Stimulated activated CD8-positive, alpha-beta memory T cell treated with anti-CD3 and anti-CD28 coated beads, Interleukin-7, amount 100 ng/mL, for 1 hour (primary cell): ENCODE measurements at places on chromosomes 7 and 10.

GRCh38 chr7:115864082-115864481 is 166.5 kb downstream of the TFEC start:
- no peak for DNase-seq

DNA sequence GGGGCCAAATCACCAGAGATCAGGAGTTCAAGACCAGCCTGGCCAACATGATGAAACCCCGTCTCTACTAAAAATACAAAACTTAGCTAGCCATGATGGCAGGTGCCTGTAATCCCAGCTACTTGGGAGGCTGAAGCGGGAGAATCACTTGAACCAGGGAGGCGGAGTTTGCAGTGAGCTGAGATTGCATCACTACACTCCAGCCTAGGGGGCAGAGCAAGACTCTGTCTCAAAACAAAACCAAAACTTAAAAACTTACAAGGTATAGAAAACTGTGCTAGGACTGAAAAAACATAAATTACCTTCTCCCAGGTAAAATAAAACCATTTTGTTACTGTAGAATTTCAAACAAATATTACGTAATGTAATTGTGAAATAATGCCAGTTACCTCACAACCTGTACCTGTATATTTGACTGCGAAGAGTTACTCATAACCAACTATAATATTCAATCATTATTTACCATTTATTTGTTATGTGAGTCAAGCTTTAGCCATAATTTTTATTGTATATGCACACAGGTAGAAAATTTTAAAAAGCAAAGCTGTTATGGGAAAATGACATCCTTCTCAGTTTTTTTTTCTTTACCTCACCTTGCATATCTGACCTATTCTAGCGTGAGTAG is 180.9 kb downstream of the SEMA3A start:
- DNase-seq = no peak

GRCh38 chr10:100826661-100826982 is 81.2 kb downstream of the PAX2 start:
- DNase-seq = no peak

GRCh38 chr10:85864173-85864549 is 502.4 kb downstream of the GRID1 start:
- DNase-seq = no peak

DNA sequence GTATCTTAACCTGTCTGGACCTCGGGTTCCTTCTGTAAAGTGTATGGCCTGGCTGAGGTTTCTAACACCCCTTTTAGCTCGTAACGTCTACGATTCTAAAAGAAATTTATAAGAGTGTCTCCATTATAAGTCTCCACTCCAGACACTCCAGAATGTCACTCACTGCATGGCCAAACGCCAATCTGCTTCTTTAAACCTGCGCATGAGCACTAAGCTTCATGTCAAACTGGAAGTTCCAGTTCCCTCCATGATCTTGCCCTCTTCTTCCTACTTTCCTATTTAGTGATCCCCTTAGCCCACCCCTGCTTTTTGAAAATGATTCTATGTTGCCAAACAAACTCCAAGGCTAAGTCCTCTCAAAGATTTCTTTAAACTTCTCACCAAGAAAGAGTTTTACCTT is 241.4 kb upstream of the NPVF start:
- no peak for DNase-seq

GRCh38 chr7:102897856-102898531 is 14.8 kb upstream of the LRRC17 start:
- DNase-seq = no peak

GRCh38 chr10:52769966-52770365 is 2.6 kb downstream of the MBL2 start:
- DNase-seq = no peak

- no peak for DNase-seq
Observed at GRCh38 chr7:102842284-102842683, 70.5 kb upstream of the LRRC17 start.

DNA sequence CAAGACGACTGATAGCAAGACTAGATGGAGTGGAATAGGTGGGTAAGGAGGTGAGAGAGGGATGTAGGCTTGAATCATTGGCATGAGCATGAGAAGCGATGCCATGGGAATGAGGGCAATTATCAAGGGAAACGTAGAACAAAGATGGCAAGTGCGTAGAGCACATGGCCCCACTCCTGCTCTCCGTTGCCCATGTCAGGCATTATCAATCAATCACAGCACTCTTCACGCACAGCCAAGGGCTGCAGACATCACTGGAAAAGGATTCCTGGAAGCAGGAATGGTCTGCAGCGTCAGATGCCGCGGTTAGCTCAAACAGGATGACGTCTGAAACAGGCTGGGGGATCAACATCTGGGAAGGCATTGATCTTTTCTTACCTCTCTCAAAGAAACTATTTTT is 25.6 kb upstream of the GALNTL5 start:
- DNase-seq = no peak

- no peak for DNase-seq
Observed at GRCh38 chr10:122168598-122169394, 102.3 kb upstream of the BTBD16 start.

GRCh38 chr10:124119946-124120345 is 26.5 kb upstream of the CHST15 start:
- DNase-seq = no peak

DNA sequence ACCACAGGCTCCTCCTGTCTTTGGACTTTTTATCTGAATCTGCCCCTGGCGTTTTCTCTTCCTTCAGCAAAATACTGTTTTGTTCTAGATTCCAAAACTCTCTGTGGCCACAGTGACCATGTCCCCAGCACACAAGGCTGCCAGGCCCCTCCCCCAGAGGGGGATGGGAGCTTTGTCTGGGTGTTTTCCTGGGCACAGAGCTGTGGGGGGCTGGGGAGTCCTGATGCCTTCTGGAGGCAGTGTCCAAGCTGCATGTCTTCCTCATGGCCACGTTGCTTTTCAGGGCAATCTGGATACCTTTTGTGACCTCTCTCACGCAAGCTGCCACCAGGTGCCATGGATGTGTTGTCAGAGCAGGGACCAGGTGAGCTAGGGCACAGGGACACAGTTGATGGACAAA is 26.2 kb downstream of the ANTXRL start:
- DNase-seq = no peak

- DNase-seq = no peak
Observed at GRCh38 chr10:124072106-124072505, 21.3 kb downstream of the CHST15 start.

GRCh38 chr7:47647181-47647917 is 65.4 kb upstream of the TNS3 start:
- DNase-seq = no peak

GRCh38 chr7:66682350-66683093 is 53.8 kb downstream of the KCTD7 start:
- DNase-seq = no peak

DNA sequence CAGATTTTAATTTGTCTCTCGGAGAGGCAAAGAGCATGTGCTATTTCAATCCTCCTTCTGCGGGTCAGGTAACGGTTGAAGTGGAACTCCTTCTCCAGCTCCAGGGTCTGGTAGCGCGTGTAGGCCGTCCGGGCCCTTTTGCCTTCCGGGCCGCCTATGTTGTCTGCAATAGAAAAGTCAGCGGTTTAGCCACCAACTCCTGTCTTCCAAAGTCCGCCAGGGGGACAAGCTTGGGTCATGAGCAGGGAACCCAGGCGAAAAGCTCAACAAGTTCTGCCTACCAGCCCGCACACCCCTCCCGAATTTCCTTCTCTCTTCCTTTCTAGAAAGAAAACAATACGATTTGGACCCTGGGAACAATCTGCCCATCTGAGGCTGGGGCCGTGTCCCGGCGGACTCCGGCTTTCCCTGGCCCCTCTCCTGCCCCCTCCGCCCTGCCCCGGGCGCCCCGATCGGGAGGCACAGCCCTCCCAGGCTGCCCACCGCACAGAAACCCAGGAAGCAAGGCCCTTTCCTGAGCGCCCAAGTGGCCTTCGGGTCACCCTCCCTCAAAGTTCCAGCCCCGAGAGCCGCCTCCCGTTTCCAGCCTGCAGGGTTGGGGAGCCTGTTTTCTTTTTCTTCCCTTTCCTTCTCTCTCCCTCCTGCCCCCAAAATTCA is 1.4 kb downstream of the HOXA5 start:
- DNase-seq = no peak

- no peak for DNase-seq
Observed at GRCh38 chr10:76885816-76886215, 751.8 kb downstream of the KCNMA1 start.

GRCh38 chr10:124083740-124084397 is 9.5 kb downstream of the CHST15 start:
- DNase-seq = no peak

GRCh38 chr10:80524190-80524909 is 13.4 kb upstream of the SH2D4B start:
- no peak for DNase-seq

DNA sequence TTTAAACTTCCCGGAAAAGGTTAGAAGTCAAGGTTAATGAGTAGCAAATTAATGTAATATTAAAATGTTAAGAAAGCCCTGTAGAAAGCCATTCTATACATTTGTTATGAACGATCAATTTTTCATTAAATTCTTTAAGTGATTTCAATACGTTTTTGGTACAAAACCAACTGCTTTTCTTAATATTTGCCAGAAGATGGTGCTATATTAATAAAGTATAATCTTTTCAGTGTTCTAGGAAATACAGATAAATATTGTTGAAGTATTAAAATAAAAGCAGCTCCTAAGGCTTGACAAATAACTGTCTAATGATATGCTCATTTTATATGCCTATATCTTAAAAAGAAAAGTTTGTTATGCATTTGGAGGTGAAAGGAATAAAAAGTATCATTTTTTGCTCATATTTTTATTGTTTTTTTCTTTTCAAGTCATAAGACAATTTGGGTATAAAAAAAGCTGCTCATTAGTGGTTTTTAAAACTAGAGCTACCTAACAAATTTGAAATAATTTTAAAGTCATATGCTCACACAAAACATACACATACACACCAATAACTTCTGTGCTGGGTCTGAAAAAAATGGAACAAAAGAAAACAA is 130.3 kb upstream of the POT1 start:
- DNase-seq = no peak

GRCh38 chr10:121765204-121765603 is 162.6 kb downstream of the ATE1 start:
- DNase-seq = no peak

- DNase-seq = no peak
Observed at GRCh38 chr7:159116581-159117339, 27.9 kb downstream of the VIPR2 start.

DNA sequence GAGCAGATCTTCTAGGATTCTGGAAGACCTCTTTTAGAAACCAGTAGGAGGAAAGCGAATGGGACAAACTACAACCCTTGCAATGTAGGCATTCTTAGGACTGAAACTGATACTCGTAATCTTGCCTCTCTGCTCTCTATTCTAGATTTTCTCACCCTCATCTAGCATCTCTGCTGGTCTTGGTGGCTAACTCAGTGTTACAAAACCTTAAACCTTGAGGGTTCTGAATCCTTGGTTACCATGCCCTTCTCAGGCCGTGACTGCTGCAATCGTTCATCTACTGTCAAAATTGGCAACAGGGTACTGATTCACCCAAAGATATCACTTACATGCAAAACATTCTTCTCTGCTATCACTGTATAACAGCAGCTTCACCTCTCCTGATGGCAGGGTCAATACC is 55.2 kb downstream of the SAMD9 start:
- DNase-seq = no peak

GRCh38 chr10:127587668-127588365 is 38.7 kb downstream of the NPS start:
- DNase-seq = no peak

GRCh38 chr7:135650831-135651573 is 11.3 kb upstream of the STMP1 start:
- DNase-seq = no peak

DNA sequence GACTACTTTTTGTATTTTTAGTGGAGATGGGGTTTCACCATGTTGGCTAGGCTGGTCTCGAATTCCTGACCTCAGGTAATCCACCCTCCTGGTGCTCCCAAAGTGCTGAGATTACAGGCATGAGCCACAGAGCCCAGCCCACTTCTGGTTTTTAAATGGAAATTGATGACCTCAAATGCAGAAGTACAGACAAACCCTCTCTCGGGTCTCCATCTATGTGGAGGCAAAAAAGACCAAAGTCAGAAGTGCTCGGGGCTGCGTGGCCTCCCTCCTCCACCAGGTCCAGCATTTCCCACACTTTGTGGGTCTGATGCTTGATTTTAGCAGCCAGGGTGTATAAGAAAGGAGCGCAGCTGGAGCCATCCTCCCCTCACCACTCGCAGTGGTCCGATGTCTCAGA is 187.3 kb upstream of the AUTS2 start:
- DNase-seq = no peak
